Left forelimb (tissue), 1 donor: ENCODE measurements at places on chromosomes 3 and 15.

- no peak for DNase-seq
These were observed 2.8 kb downstream of the CLSTN2 start for GRCh38 chr3:139937674-139938279.

DNA sequence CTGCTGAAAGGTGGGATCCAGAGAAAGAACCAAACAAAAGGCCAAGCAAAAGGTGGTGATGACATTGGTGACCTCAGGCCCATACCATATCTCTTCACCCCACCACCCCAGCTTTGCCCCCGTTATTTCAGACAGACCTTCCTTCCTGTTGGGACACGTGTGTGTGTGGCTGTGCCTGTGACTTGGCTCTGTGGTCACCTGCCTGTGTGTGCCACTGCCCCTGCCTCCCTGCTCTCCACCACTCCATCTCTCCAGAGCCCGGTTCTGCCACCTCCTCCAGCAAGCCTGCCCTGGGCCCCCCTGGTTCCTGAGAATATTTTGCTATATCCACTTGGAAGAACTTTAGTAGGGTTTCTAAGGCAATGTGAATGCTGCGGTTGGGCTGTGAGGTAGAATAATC, 28.6 kb upstream of the TLE3 start:
- DNase-seq, result no peak

- no peak for DNase-seq
These were observed 657 bp downstream of the PATL2 start for GRCh38 chr15:44710236-44711095.

DNA sequence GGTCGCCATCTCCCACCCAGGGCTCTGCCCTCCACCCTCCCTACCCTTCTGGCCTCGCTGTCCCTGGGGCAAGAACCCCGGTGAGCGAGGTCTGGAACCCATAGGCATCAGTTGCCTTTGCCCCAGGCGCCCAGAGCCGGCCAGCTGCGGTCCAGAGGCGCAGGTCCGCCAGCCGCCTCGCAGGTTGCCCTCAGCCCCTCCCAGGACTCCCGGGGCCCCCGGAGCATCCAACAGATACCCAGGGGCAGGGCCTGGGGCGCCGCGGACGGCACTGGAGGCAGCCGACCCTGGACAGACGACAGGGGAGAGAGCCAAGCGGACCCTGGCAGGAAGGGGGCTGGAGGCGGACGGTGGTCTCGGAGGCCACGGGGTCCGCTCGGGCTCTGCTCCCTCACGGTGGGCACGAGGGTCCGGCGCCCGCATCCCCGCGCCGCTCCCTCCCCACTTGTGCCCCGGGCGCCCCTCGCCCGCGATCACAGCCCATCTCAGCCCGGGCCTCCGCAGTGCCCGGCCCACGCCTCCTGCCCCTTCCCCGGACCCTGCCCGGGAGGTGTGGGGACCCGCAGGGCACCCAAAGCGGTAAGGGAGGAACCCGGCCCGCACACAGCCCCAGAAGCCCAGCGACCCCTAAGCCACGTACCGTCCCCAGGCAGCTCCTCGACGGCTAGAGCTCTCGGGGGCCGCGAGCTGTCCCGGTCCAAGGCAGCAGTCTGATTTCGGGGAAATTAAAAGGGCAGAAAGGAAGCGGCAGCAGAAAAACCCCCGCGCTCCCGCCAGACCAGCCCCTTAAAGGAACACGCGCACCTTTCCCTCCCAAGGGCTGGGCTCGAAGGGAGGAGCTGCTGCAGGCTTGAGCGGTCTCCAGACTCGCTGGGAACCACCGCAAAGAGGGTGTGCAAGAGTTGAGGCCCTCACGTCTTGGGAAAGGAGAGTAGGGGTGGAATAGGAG, at the start of gene HAPLN3:
Gene HAPLN3 (minus strand): TSS at position 726 of the 949 bp plus-strand sequence. CDS start 8,246 bp downstream, outside the sequence.
- DNase-seq, result no peak

DNA sequence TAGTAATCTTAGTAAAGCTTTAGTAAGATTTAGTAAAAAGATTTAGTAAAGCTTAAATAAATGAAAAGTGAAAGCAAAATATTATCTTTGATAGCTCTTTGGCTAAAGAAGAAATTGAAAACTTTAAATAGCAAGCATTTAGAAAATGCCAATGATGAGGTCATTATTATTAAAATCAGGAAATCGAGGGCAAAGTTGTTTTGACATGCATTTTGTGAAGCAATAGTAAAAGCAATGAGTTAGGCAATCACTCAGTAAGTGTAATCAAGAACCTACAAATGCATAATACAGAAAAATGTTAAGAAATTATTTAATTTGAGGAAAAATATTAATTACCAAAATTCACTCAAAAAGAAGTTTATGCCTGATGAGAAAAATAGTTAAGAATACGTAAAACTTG, 280.3 kb upstream of the MME start:
- DNase-seq, result no peak

DNA sequence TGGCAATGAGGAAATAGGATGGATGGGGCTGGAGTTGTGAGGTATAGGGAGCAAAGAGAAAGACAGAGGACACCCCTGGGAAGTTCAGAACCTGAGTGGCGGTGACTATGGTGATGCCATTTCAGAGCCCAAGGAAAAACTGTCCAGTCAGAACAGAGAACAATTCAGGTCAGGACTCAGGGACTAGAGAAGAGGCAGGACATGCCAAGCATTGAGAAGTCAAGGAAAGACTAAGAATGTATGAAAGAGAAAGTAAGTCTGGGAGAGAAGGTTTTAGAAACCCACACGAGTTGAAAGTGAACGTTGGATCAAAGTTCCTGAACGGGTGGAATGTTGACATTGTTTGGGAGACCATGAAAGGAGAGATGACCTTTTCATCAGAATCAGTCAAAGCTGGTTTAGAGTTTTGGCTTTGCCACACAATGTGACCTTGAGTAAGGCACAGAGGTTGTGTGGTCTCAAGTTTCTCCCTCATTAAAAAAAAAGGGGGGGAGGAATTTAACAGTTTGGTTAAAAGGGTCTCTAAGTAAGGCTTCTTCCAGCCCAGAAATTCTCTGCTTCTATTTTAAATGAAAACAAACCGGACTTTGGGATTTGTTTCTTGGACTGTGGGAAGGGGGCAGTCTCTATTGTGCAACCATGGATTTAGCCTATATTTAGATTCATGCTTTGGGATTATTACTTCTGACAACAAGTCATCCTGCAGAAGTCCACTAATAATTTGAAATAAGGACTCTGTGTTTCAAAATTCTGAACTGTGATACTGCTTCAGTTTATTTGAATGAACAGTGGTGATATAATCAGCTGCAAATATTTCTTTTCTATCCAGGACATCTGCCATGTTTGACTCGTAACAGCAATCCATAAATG, 315.9 kb upstream of the TBL1XR1 start:
- no peak for DNase-seq

DNA sequence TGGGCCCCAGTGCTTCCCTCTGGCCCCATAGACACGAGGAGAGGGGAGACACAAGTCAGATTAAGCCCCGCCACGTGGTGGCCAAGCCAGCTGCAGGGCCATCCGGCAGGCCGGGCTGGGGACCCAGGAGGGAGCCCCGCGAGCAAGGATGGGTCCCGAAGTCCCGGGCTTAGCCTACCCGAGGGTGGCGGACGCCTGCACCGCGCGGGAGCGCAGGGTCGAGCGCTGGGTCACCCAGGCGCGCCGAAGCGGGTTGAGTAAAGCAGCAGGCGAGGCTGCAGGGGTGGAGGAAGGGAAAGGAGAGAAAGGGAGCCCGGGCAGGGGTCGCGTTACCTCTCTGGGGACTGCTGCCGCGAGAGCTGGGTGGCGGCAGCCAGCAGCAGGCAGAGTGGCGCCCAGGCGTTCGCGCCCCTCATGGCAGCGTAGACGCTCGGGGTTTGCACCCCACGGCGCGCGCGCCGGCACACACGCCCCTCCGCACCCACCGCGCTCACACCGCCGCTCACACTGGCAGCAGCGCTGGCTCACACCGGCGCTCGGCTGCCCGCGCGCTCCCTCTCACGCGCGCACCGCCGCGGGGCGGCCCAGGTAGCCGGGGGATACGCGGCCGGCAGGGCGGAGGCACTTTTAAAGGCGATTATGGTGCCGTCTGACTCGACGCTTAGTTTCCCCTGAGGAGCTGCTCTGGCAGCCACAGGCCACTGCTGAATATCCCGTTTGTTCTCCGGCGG, at the start of gene PCOLCE2:
Gene PCOLCE2 (minus strand): TSS at position 603 of the 731 bp plus-strand sequence. CDS start 187 bp downstream, at position 416.
- peak; percentile 74 for DNase-seq

DNA sequence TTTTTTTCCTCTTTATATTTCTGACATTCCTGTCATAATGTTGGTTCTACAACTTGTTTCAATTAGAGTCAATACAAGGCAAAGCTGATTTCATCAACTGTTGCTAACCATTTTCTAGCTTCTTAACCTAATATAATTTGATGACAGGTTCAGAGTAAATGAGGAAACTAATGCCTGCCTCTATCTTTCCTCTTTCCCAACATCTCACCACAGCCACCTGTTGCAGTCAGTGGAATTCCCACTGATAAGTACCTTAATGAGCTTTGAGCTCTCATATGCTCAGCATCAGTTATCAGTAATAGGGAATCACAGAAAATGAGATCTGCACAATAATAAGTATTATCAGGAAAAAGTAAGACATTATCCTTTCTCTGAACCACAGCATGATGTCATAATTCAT, 241.9 kb downstream of the MEIS2 start:
- no peak for DNase-seq

- DNase-seq, result no peak
These were observed 1.1 kb downstream of the HCLS1 start for GRCh38 chr3:121659586-121659985.

DNA sequence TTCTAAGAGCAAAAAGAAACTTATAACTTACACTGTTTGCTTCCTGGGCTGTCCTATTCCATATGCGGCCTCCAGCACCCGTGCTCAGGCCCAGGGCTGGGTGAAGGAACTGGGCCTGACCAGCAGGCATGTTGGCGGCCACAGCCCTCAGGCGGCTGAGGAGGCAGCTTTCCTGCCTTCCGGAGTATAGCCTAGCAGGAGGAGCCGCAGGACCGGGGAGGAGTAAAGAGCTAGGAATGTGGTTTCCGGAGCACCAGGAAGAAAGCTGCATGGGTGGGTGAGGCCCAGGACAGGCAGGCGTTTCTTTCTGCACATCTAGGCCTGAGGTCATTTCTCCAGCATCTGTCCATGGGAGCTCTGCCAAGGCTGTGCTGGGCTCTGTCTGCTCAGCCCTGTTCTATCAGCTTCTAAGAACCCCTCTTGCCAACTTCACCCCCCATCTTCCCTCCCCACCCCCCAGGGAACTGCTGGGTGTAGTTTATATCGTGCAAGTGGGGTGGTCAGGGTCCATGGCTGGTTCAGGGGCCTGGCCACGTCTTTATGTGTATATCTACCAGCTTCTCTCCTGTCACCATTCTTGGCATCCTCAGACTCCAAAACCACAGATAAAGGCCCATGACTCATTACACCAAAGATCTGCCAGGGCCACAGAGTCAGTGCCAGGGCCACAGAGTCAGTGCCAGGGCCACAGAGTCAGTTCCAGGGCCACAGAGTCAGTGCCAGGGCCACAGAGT, 7.8 kb upstream of the KIF7 start:
- peak; percentile 74 for DNase-seq

DNA sequence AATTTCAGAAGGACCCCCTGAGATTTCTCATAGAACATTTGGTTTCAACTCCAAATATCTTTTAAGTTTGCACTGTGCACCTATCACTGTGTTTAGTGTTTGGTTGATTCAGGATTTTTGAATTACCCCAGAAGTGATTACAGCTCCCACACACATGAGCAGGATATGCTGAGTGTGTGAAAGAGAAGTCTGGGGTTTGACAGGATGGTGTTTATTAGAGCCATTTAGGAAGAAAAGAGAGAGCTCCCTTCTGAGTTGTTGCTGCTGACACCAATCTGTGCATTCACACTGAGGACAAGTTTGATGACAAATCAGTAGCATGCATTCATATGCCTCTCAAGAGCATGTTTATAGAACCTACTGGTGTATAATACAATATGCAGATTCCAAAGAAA, 118.1 kb downstream of the RPL22L1 start:
- DNase-seq, result no peak

- no peak for DNase-seq
These were observed 254.2 kb downstream of the GAP43 start for GRCh38 chr3:115877615-115877899.

- DNase-seq, result no peak
These were observed 25.2 kb downstream of the TMEM43 start for GRCh38 chr3:14150078-14150477.

DNA sequence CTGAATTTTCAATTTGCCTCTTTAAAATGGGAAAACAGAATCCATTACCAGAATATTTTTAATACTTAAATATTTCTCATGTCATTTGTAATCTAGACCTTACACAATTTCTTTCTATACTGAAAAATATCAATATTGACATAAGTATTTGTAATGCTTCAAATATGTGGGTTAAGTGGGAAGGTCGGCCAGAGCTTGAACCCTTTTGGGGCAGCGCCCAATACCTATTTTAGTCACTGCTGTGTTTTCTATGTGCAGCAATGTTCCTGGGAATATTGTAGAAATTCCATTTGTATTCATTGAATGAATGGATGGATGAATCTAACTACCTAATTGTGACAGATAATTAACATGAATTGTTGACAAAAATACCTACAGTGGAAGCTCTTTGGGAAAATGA, 459.7 kb upstream of the ZNF717 start:
- no peak for DNase-seq

DNA sequence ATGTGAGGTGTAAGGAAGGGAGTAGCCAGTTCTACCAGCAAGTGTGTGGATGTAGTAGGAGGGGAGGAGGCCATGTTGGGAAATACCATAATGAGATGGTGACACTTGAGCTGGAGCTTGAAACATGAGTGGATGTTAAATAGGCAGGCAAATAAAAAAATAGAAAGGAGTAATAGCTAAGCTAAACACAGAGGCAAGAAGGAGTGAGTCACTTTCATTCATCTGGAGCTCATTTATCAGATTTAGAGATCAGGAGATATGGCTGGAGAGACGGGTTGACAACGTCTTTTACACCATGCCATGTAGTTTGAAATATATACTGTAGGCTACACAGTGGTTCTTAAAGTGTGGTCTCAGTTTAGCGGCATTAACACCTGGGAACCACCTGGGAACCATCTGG, 390.5 kb downstream of the DIPK2A start:
- DNase-seq, result no peak

GRCh38 chr3:71983694-71984093, 198.7 kb upstream of the PROK2 start:
- DNase-seq, result no peak

DNA sequence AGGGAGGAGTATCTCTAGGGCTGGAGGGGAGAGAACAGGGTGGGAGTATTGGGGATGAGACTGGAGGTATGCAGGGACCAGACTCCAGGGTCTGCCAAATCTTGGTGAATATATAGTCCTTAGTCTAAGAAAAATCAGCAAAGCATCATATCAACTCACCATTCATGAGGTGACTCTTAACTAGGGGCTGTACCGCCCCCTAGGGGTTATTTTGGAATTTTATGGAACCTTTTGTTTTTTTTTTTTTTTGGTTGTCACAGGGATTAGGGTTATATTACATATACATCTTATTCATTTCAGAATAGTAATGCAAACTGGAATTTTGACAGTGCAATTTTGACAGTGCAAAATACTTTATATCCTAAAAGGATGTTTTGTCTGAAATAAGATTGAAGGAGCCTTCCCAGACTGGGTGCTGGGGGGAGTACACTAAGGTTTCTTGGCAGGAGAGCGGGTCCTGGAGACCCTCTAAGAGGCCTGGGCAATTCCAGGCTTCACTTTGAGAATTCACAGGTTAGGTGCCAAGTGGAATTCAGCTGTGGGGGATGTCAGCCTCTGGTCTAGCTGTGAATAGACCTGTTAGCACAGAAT, 7.5 kb downstream of the CMTM7 start:
- DNase-seq, result no peak

GRCh38 chr3:48504051-48504946, at the start of gene SHISA5:
SHISA5 (minus strand) TSS chr3:48504174; CDS start chr3:48504094, 80 bp downstream.
- peak; percentile 87 for DNase-seq
